ENCODE measurements at places on chromosomes 4 and X.

- no peak for DNase-seq
Observed at GRCh38 chrX:19761554-19762295, 125.7 kb downstream of the SH3KBP1 start.

- no peak for DNase-seq
Observed at GRCh38 chrX:133746593-133746992, 238.8 kb downstream of the GPC3 start.

DNA sequence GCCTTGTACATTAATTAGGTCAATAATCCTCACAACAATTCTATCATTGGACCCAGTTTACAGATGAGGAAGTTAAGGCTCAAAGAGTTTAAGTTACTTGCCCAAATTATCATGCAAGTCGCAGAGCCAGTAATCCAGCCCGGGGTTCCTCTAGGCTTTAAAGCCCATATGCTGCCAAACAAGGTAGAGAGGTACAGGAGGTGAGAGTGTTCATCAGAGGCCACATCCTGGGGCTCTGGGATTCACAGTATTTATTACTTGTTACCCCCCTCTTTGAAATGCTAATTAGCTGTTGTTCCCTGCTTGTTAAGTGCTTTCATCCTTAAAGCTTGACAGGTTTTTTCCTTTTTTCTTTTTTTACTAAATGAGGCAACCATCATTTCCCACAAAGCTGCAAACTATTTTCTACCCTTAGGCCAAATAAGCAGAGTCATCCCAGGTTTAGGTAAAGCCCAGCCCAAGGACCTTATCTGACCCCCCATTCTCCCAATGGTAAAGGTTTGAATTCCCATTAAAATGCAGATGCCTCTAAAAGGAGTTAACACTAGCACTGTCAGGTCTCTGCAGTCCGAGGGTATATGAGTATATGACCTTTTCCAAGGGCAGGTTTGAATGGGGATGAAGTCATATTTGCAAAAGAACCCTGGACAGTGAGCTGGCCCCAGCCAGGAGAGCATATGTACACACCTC, 150.3 kb downstream of the SOX3 start:
- no peak for DNase-seq

DNA sequence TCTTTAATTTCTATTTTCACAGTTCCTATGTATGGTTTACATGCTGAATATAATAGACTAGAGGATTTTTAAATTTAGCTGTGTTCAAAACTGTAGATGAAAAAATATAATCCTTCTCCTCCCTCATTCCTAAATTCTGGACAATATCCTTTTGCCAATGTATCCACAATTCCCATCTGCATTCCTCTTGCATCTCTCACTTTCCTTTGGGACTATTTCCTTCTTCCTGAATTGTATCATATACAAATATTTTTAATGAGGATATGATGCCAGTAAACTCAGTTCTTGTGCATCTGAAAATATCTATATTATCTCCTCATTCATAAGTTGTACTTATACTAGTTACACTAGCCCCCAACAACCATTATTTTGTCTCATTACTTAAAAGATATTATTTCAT, 46.7 kb downstream of the DDX60L start:
- no peak for DNase-seq

DNA sequence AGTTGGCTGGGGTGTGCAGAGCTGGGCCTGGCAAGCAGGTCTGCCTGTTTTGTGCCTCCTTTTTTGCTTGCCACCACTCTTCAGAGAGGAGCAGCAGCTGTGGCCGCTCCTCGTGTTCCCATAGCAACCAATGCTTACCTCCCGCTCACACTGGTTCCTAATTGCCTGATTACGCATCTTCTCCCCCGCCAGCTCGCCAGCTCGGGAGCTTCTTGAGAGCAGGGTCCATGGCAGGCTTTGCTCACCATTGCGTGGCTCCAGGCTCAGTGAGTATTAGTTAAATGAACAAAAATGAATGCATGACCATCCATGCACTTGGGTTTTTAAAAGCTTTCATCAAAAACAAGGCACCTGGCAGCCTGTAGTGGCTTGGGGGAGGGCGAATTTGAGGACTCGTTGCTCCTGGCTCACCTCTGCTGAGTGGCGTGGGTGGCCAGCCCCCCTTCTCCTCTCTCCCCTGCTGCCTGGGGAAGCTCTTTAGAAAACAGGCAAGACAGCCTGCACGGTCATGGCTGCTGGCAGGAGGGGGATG, 14.2 kb upstream of the PJA1 start:
- peak; percentile 94 for DNase-seq

GRCh38 chrX:115650449-115650848, 89.5 kb downstream of the PLS3 start:
- no peak for DNase-seq

DNA sequence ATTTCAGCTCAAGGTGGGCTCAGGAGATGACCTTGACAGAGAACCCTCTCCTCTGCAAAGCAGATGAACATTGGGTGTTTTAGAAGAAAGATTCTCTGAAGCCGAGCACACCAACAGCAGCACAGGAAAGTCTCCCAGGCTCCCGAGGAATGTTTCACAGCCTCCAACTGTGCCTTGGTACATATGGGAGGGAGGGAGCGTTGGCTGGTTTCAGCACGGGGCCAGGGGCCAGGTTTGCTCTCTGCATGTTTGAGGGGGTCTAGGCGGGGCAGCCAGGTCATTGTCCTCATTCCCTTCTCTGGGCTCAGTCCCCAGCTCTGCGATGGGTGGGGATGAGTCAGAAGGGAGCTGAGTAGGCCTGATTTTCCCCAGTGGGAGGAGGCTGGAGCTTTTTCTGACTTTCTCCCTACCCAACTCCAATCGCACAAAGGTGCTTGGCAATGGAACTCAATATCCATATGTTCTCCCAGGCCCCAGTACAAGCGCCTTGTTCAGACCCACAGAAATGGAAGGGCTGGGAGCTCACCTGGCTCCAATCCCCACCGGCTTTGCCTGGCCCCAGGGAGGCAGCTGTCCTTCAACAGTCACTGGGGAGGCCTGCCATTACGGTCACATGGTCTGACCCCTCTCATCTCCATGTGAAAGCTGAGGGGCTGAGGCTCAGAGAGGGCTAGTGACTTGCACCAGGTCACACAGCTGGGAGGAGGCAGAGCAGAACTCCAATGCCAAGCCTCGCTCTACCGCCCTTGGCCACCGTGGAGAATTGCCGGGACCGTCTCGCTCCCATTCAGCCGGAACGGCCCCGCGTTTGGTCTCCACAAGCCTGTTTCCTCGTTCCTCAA, 108.4 kb upstream of the AFAP1 start:
- no peak for DNase-seq

- DNase-seq = no peak
Observed at GRCh38 chr4:133316909-133317308, 167.8 kb downstream of the PCDH10 start.

GRCh38 chr4:107148904-107149303, 112.8 kb upstream of the DKK2 start:
- no peak for DNase-seq

GRCh38 chrX:71809886-71810285, 46.7 kb downstream of the CXorf49B start:
- DNase-seq = no peak

DNA sequence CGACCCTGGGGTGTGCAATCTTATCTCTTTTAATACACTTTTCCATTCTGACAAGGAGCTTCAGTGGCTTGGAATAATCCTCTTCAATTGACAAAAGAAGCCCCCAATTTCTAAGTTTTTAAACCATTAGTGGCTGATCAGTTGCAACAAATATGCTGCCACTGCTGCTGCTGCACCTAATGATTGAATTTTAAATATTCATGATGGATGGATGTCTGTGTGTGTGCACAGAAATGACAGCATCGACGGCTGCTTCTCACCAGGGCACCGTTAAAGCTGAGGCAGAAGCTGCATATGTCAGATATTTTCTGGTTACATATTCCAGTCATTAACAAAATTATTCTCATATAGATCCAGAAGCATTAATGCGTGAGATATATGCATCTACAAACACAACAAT, 182.4 kb downstream of the MGST2 start:
- no peak for DNase-seq

DNA sequence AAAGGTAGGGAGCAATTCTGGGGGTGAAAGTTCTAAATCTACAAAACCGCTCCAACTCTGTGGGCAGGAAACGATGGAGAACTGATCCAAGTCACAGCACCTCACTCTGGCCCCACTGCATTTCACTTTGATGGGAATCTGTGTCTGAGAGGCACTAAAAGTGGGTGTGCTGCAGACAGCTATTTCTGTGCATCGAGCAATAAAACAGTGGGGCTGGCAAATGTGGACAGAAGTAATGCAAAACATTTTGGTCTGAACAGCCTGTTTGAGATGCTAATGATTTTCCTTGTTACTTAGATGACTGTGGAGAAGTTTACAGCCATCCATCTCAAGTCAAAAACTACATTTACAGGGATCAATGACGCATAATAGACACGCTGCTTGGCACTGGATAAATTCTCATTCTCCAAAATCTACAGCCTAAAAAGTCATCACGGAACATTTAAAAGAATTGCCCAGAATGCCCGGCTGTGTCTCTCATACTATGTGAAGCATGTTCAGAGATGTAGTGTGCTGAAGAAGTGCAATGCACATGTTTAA, 1671.6 kb upstream of the TENM3 start:
- no peak for DNase-seq

GRCh38 chrX:3811331-3812311, 98.2 kb upstream of the PRKX start:
- DNase-seq = no peak

DNA sequence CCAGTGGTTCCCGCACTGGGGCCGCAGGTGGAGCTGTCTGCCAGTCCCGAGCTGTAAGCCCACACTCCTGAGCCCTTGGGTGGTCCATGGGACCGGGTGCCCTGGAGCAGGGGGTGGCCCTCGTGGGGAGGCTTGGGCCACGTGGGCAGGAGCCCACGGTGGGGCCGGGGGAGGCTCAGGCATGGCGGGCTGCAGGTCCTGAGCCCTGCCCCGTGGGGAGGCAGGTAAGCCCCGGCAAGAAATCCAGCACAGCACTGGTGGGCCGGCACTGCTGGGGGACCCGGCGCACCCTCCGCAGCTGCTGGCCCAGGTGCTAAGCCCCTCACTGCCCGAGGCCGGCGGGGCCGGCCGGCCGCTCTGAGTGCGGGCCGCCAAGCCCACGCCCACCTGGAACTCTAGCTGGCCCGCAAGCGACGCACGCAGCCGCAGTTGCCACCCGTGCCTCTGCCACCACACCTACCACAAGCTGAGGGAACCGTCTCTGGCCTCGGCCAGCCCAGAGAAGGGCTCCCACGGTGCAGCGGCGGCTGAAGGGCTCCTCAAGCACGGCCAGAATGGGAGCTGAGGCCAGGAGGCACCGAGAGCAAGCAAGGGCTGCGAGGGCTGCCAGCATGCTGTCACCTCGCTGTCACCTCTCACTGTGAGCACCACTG, 2.0 kb upstream of the METAP1 start:
- no peak for DNase-seq

DNA sequence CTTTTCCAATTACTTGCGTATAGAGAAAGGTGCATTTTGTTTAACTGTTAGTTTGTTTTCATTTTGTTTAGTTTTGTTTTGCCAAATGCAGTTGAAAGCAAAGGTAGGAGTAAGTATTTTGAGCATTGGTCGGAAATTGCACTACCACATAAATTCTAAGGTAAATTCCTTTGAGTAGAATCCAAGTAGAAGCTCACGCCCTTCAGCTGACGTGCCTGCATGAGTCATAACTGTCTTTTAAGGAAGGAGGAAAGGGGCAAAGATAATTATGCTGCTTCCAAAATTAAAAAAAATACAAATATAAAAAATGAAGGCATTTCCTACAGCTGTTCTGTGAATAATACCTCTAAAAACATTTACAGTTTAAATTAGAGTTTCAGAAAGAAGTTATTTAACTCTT, 110.2 kb upstream of the MYOZ2 start:
- no peak for DNase-seq

DNA sequence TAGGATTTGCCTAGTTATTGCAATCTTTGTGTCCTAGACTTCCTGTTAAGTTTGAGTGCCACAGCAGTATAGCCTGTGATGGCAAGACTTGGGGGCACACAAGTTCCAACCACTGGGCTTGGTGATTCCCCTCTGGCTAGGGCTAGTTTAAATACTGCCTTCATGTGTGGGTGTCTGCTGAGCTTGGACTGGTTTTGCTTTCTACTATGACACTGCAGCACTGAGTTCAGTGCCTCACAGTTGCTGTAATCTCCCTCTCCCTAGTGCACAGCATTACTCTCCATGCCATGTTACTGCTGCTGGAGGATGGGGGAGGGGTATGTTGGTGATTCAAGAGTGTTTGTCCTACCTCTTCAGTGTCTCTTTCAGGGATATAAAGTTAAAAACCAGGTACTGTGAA, 379.6 kb downstream of the IL15 start:
- no peak for DNase-seq

DNA sequence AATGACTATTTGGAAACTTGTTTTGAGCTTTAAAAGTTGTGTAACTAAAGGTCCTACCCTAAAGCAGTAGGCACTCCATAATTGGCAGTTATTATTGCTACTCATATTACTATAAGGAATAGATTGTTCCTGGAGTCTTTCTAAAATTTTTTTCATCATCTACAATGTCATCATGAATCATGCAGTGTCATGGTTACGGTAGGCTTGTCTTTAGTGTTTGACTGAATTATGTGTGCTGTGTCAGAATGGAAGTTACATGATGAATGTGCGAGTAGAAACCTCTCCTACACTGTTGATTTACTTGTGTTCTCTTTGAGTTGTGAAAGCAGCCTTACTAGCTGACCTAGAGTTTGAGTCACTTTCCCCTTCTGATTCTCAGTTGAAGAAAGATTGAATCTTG, 1099.9 kb downstream of the RAPGEF2 start:
- no peak for DNase-seq

- no peak for DNase-seq
Observed at GRCh38 chr4:76278583-76278982, 27.1 kb downstream of the FAM47E start.

DNA sequence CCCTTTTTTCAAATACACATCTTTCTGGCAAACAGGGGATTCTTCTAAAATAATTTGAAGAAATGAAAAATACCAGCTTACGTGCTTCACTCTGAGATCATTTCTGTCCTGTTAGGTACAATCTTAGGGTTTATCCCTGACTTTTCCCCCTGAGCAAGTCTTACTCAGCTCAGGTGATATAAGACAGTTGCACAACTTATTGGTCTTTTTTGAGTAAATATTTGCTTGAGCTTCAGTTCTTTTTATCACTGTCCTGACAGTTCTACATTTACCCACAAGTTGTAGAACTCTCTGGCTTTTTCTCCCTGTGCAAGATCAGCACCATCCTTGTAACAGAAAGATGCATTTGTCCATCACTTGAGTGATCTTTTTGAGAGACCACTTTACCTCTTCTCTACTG, 84.9 kb downstream of the MID1IP1 start:
- no peak for DNase-seq

Data from NCI-H1092 (cell line).